ENCODE measurements at places on chromosomes 2 and 18. TPM values are rescaled to one million over a fixed set of nuclear protein-coding genes. Genes with fewer than 3 reads are reported as not detected.

DNA sequence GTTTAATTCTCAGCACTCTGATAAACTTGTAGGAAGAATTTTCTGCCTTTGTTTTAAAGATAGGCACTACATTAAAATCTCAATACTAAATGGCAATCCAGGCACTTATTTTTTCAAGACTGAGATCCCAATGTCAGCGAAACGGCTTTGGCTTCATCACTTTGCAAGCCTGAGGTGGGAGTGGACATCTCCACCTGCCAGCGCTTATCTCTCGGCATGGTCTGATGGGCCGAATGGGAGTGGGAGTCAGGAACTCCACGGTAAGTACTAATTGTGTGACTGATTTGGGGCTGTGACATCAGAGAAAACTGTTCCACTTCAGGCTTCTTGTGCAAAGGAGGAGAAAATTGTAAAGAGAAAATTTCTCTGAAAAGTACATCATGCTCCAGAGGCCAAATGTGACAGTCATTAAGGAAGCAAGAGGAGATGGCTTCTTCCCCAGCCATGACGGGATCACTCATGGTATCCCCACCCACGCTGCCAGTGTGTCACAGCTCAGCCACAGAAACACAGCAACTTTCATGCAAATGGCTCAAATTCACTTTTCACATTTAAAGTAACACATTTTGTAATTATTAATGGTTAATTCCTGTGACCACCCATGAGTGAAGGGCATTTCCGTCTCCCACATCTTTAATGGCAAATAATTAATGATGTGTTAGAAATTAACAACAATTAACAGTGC, 385.5 kb upstream of the HNRNPA3 start:
- DNase-seq: no peak
- peaks cover 6% of the 10 kb centered on the region for H3K4me1 ChIP-seq
- no peak overlapping the region for H3K4me3 ChIP-seq
- H3K36me3 ChIP-seq: no peaks in the 10 kb centered on the region
- no peak overlapping the region for H3K27ac ChIP-seq

- no peak overlapping the region for H3K27ac ChIP-seq
- no peaks in the 10 kb centered on the region for H3K4me1 ChIP-seq
- no peak overlapping the region for H3K4me3 ChIP-seq
- no peaks in the 10 kb centered on the region for H3K36me3 ChIP-seq
- DNase-seq: no peak
- no peaks in the 10 kb centered on the region for H3K27me3 ChIP-seq
Observed at GRCh38 chr2:195842932-195843331, 185.9 kb downstream of the SLC39A10 start.

DNA sequence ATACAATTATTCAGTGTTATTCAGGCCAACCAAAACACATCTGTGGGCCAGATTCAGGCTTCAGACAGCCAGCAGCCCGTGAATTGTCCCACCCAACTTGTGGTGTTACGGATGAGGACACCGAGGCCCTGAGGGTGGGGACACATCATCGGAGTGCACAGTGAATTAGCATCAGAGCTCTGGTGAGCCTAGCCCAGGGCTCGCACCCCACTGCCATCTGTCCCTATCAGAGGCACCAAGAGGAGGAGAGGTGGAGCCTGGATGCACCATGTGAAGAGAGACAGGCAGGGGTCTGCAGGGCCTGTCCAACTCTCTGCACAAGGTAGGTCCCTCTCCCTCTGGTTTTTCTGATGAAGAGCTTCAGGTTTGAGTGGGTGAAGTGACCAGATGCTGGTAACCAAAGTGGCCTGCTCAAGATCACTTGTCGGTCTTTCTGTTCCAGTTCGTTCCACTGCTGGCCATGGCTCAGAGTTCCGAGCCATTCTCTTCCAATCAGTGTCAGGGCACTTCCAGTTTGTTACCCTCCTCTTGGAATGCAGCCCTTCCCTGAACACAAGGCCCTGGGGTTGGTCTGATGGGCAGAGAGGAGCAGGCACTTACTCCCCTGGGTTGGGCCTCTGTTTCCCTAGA, 14.8 kb upstream of the GLI2 start:
- H3K4me1 ChIP-seq: peaks cover 22% of the 10 kb centered on the region
- peaks cover 15% of the 10 kb centered on the region for H3K36me3 ChIP-seq
- peaks cover 67% of the 10 kb centered on the region for H3K27me3 ChIP-seq
- no peak overlapping the region for H3K27ac ChIP-seq

FOXI3 gene
- total RNA-seq: 13.5 TPM

CSRNP3 gene
- 7.3 TPM for total RNA-seq

DNA sequence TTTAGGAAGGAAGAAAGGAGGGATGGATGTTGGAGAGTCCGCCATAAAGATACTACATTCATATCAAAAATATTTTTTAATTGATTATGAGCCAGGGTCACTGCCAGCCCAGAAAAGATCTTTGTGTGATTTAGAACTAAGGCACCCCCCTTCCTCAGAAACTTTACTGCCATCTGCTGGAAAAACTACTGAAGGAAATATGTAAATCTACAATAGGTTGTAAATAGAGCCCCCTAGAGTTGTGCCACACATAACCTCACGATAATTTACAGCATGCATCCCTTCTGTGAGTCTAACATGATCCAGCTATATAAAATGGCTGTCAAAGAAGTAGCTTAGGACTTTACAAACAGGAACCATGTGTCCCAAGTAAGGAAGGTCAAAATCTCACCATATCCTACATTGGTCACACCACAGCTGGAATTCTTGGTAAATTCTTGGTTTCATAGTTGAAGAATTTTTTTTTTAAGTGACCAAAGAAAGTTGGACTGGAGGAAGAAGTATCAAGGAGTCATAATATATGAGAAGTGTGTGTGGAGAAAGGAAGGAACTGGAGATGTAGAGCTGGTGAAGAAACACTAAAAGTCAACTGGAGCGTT, 152.5 kb downstream of the CYP26B1 start:
- H3K4me3 ChIP-seq: no peak overlapping the region
- no peak for DNase-seq
- H3K27me3 ChIP-seq: no peaks in the 10 kb centered on the region
- H3K27ac ChIP-seq: no peak overlapping the region
- H3K4me1 ChIP-seq: peaks cover 19% of the 10 kb centered on the region
- H3K36me3 ChIP-seq: no peaks in the 10 kb centered on the region

GRCh38 chr2:62569907-62570841, 64.2 kb upstream of the TMEM17 start:
- no peak overlapping the region for H3K27ac ChIP-seq
- no peaks in the 10 kb centered on the region for H3K36me3 ChIP-seq
- peak; percentile 50 for DNase-seq
- H3K4me3 ChIP-seq: peak overlapping the region; percentile 76
- peaks cover 29% of the 10 kb centered on the region for H3K27me3 ChIP-seq

GKN1 gene
- total RNA-seq: not detected

DNA sequence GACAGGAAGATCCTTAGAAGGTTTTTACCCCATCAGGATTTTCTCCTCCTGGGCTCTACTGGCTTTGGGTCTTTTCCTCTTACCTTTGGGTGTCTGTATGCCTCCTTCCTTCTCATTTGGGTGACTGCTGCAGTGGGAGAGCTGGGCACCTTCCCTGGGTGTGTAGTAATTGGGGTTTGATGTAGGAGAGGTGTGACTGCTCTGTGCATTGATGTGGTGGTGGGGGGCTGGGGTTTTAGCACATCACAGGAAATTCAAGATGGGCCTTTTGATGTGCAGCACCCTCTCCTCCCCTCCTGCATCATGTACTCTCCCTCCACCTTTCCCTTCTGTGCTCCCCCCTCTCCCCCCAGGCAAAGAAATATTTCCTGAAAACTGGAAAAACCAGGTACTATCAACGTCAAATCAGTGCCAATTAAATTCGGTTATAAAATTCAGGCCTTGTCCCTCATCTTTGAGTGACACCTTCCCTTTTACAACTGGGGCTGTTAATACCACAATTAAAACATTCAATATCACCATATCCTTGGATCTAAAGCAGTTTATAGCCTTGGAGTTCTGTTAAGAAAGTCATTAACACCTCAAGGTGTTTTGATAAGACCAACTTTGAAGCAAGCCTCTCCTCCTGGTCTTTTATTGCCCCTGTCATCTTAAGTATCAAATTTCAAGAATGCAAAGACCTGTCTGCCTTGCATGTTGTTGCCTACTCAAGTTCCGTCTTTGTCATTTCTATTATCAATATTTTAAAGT, 23.3 kb downstream of the EDAR start:
- H3K4me1 ChIP-seq: peaks cover 40% of the 10 kb centered on the region
- no peak for DNase-seq
- no peak overlapping the region for H3K27ac ChIP-seq
- no peaks in the 10 kb centered on the region for H3K36me3 ChIP-seq
- H3K27me3 ChIP-seq: no peaks in the 10 kb centered on the region

GRCh38 chr2:98580656-98581284, 27.5 kb downstream of the COA5 start:
- H3K4me3 ChIP-seq: no peak overlapping the region
- no peak overlapping the region for H3K27ac ChIP-seq
- H3K36me3 ChIP-seq: peaks cover 15% of the 10 kb centered on the region
- DNase-seq: no peak
